ENCODE measurements at places on chromosomes 6 and 20. TPM values are rescaled to one million over a fixed set of nuclear protein-coding genes. Genes with fewer than 3 reads are reported as not detected.

- no peak for DNase-seq
Measured at GRCh38 chr20:4017051-4017712, 1.8 kb upstream of the RNF24 start.

DNA sequence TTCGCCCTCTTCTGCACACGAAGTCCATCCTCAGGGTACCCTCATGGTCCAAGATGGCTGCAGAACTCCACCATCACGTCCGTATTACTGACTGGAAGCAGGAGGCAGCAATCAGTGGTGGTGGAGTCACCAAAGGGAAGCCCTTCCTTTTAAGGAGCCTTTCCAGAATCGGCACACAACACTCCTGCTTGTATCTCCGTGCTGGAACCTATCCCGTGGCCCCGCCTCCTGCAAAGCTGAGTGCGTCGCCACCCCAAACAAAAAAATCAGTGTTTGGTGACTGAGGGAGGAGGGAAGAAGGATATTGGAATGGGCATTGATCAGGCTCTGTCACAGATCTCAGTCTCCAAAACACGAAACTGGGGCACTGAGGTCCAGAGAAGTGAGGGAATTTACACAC lies 5.8 kb upstream of the CCN5 start:
- no peak for DNase-seq

DNA sequence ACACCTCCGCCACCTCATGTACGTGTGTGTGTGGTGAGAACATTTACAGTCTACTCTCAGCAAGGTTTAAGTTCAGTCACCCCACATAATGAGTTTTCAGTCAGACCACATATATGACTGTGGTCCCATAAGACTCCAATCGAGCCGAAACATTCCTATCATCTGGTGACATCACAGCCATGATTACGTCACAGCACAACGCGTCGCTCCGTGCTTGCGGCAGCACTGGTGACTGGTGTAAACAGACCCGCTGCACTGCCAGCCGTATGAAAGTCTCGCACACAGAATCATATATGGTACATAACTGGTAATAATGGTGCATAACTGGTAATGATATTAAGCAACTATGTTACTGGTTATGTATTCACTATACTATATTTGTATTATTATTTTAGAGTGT lies 150.7 kb downstream of the DLL1 start:
- no peak for DNase-seq

- no peak for DNase-seq
Measured at GRCh38 chr6:111606620-111607115, 990 bp upstream of the TRAF3IP2 start.

DNA sequence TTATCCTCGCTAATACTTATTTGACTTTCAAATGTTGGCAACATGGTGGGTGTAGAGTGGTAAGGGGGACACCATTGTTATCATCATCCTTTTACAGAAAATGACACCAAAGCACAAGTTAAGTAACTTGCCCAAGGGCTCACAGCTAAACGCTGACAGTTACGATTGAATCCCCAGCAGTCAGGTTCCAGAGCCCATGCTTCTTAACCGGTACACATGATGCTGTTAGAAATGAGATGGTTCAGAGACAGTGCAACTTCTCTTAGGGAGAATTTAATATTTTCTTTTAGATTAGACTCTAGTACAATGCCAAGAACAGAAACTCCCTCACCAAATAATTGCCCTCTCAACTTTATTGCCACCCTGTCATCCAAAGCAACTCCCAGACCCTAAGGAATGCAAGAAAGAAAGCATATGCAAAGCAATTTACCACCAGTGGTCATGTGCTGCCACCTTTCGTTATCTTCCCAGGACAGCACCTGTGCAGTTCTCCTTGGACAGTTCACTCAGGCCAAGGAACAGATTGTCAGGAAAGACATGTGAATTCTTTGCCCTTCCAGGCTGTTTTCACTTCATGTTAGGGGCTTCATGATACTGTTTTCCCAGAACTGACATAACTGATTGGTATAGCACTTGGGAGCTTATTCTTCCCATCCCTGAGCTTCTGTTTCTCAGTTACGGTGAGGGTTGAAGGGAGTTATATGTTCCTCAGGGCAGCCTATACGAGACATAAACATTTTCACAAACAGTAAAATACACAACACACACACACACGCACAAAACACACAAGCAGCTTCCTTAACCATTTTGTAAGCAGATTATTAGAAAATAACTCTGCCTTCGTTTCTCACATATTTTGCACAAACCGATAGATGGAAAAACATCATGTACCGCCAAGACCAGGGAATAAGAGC lies 5.1 kb downstream of the HLA-DMA start:
- peak; percentile 36 for DNase-seq

DNA sequence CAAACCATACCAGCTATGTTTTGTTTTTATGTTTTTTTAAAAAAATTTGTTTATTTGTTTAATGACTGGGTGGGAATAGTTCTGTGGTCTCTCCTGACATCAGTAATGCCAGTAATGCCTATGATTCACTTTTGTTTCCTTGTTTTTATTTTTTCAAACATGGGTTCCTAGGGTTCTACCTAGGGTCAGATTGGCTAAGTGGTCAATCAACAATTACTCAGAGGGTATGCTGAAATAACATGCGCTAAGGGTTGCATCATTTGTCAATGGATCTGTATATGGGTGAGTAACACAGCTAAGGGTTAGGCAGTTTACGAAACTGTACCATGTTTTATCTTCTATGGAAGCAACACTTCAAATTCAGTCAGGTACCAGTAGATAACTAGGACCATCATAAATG lies 583.8 kb upstream of the GJE1 start:
- DNase-seq: peak; percentile 62

DNA sequence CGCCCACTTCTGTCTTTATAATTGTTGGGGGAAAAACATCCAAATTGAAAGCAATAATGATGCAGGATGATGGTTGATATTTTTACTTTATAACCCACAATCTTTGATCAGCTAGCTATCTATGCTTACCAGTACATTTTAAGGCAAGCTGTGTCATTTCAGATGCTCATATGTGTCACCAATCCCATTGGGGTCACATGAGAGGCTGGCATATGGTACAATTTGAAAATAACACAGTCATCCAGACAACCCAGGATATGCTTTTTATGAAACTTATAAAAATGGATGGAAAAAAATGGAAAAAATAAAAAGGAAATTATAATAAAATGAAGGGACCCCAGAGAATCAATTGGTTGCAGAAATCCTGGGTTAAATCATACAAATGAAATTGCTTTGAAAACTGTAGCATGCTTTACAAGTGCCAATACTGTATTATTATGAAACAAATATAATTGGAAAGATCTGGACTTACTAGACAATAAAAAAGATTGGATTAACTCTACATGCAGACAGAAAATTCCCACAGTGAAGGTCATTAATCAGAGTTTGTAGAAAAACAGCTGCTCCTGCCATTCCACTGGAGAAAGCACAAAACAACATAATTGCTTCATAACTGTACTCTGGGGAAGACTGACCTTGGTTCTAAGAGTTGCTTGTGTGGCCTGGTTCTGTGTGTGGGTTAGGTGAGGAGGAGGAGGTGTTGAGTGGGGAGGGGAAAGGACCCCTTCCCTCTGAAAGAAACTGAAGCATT lies 13.3 kb upstream of the PRIM2 start:
- DNase-seq: peak; percentile 91

GRCh38 chr6:3058957-3059356 lies 9.3 kb upstream of the RIPK1 start:
- no peak for DNase-seq

DNA sequence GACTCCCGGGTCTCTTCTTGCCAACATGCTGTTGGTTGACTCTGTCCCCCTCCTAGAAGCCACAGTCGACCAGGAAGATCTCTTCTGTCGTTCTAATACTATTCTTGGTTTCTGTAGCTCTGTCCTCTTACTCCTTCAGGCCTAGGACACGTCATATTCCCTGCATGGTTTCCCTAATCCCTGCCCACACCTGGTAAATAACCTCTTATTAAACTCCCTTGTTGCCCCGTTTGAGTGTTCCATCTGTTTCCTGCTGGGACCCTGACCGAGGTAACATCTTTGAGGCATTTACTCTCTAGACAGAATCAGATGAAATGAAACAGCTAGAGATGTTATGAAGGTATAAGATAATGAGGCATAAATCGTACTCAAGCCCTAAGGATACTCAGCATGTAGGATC lies 68.1 kb downstream of the PLCB4 start:
- no peak for DNase-seq

DNA sequence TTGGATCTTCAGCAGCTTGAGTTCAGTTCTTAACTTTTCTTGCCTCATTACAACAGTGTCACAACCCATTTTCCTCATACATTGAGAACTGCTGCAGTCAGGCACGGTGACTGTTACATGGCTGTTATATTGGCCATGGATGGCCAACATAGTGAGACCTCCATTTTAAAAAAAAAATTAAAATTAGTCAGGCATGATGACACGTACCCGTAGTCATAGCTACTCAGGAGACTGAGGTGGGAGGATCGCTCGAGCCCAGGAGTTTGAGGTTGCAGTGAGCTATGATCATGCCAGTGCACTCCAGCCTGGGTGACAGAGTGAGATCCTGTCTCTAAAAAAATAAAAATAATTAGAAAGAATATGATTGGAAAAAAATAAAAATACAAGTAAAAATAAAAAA lies 9.9 kb upstream of the MMP24 start:
- DNase-seq: no peak

DNA sequence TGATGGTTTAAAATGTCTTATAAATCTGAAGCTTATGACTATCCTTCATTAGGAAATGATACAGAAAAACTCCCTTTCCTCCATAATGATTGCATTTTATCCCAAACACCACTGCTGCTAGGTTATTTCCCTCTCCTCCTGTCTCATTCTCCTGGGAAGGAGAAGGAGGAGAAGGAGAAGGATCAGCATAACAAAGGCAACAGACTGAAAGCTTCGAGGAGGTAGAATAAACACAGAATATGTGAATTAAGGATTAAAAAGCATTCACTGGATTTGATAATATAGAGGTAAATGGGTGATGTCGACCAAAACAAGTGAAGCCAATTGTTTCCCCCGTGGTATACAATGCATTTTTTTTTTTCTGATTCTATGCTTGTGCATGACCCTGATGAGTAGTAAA lies 82.0 kb downstream of the WASF1 start:
- no peak for DNase-seq

- DNase-seq: no peak
Measured at GRCh38 chr6:109081516-109082187, 13.0 kb downstream of the SESN1 start.

DNA sequence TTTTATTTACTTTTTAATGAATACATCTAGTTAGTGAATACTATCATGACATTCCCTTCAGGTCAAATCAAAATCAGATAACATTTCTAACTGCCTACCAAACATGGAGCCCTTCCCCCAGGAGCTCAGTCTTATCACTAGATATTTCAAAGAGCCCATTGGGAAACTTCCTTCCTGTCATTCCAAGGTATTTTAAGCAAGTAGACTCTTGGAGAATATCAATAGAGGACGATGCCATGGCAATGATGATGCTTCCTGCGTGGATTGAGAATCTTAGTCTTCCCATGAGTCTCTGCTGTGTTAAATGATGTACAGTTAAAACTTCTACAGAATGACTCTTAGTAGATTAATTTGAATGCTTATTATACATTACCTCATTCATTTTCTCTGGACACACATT lies 384.9 kb downstream of the CENPW start:
- no peak for DNase-seq

DNA sequence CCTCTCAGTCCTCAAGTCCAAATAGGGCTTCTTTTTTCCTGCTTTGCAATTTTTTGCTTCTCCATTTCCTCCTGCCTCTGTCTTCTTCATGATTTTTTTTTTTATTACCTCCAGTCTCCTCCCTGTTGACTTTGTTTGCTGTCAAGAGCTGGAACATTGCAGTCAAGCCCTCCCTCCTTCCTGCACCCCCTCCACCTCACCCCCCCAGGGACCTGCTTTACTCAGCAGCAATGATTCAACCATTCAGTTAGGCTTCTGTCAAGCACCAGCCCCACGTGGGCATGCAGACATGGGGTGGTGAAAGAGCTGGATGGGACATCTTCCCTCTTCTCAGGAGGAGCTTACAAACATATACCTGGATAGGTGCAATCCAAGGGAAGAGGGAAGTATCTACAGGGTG lies 142.4 kb downstream of the LRFN2 start:
- no peak for DNase-seq

- DNase-seq: peak; percentile 45
Measured at GRCh38 chr6:44733868-44734267, 346.4 kb downstream of the CDC5L start.

DNA sequence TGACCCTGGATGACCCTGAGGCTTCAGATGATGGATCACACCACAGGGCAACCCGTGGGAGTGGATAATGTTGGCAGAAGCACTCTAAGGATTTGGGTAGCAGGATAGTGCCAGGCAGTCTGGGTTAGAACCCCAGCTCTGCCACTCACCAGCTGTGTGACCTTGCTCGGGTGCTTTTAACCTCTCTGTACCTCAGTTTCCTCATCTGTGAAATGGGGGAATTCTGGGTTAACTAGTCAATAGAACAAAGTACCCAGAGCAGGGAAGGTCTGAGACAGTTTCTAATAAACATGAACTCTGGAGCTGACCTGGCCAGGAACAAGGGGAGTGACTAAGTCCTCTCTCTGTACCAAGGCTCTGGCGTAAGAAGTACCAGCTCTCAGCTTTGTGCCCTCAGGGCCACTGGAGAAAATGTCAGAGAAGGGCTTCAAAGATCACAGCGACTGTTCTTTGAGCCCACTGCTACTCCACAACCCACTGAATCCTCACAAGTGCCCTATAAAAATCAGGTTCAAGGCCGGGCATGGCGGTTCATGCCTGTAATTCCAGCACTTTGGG lies 14.7 kb upstream of the NOL4L start:
- DNase-seq: no peak

GRCh38 chr20:32291166-32291565 lies 13.7 kb downstream of the KIF3B start:
- DNase-seq: no peak

DNA sequence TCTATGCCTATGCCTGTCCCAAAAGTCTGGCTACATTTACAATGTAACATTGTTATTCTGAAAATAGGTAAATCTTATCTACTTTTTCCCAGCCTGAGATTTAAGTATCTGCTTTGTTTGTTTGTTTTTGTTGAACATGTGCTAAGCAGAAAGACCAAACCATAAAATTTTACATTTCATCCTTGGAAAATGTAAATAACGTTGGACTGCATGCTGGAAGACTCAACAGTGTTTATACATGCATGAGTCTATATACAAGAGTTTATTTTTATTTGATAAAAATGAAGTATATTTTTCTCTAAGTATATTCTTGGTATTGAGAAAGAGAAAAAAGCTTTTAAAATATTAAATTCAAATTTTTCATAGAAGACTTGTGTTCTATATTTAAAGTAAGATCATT lies 12.1 kb upstream of the PDE10A start:
- DNase-seq: peak; percentile 56

Gene C20orf141
- total RNA-seq: 0.32 TPM

Gene BMP7
- not detected for total RNA-seq

Gene HCRTR2
- total RNA-seq: not detected

Gene MBOAT1
- 8.7 TPM for total RNA-seq

Gene FOXP4
- total RNA-seq: 4.5 TPM

Gene MUC21
- not detected for total RNA-seq

Gene PRRT1
- total RNA-seq: under 0.01 TPM

Gene BEND6
- 13.4 TPM for total RNA-seq

Gene RHAG
- not detected for total RNA-seq

Gene SAPCD1
- 1.3 TPM for total RNA-seq

Gene HLA-DRA
- total RNA-seq: not detected

Gene TBPL1
- 6.4 TPM for total RNA-seq

Measured in fibroblast of villous mesenchyme (primary cell).